ENCODE measurements at places on chromosomes 11 and 22.

GRCh38 chr22:20319041-20319744 lies 667 bp downstream of the DGCR6L start:
- no peak for DNase-seq

DNA sequence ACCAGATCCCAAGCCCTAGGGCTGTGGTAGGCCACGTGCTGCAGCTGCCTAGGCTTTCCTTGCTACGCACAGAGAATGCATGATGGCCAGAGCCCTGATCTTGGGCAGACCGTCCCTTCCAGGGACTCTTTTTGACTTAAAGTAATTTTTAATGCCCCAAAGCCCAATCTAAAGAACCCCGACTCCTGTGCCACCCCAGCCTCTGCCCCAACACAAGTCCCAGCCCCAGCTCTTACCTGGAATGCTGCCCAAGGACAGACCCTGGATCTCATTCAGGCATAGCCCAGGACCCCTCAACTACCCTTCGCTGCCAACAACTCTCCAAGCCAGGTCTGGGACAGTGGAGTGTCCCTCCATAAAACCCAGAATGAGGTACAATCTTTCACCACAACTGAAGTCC lies 211.7 kb upstream of the B3GAT1 start:
- no peak for DNase-seq

DNA sequence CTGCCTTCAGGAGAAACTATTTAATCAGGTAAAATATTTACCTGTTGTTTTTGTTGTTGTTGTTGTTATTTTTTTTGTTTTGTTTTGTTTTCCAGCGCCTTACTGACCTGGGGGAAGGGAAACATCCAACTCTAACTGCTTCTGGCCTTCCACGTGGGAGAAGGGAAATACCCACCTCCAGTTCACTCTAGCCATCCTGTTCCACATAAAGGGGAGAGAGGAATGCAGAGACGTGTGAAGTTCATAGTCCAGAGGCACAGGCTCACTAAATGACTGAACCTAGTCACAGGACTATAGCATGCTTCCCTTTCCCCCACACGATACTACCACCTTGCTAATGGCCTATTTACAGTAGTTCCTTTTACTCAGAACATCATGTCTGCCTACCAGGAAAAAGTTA lies 72.4 kb upstream of the VSTM5 start:
- no peak for DNase-seq

- DNase-seq: peak; percentile 8
These were observed 50.0 kb downstream of the C11orf58 start for GRCh38 chr11:16788141-16789062.

DNA sequence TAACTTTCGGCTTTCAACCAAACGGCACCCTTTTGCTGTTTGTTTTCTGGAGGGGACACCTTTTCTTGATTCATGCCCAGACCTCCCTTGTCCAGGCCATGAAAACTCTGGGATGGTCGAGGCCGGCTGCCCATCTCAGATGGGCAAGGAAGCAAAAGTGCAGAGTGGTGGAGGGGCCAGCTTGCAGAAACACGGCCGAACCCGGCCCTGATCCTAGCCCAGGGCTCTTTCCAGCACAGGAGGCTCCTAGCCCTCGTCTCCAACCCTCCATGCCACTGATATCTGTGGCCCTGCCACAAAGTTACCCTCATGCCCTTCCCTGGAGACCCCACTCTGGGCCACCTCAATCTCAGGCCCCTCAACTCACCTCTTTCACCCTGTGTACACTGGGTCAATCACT lies 18.9 kb upstream of the SLC22A12 start:
- no peak for DNase-seq

DNA sequence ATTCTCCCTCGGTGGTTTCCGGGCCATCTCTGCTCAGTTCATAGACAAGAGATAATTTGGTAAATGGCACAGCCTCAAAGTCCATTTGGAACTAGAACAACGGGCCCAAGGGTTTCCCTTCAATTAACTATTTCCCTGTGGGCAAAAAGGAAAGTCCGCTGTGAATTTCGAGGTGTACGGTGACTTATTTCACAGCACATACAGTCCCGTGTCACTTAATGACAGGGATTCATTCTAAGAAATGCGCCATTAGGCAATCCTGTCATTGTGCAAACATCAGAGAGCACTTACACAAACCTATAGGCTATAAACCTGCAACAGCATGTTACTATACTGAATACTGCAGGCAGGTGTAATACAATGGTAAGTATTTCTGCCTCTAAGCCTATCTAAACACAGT lies 551.6 kb downstream of the OPCML start:
- no peak for DNase-seq

DNA sequence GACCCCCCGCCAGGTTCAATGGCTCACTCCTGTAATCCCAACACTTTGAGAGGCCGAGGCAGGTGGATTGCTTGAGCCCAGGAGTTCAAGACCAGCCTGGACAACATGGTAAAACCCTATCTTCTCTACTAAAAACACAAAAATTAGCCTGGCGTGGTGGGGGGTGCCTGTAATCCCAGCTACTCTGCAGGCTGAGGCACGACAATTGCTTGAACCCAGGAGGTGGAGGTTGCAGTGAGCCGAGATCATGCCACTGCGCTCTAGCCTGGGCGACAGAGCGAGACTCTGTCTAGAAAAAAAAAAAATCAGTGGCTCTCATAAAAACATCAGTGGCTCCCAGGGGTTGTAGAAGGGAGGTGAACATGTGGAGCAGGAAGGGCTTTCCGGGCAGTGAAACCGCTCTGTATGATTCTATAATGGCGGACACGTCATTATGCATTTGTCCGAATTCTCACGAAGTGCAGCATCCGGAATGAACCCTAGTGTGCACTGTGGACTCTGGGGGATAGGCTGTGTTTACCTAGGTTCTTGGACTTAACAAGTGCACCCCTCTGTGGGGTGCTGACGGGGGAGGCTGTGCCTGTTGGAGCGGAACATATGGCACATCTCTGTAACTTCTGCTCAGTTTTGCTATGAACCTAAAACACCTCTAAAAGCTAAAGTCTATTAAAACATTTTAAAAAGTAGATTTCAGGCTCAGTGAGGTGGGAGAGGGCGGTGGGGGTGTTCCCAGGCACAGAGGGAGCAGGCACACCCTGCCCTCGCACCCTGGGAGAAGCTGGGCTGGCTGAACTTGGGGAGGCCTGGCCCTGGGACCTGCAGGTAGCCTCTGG lies 49.1 kb upstream of the SEPTIN5 start:
- DNase-seq: no peak

- DNase-seq: no peak
These were observed 3.0 kb upstream of the NRGN start for GRCh38 chr11:124736736-124737135.

- no peak for DNase-seq
These were observed 138.8 kb downstream of the AASDHPPT start for GRCh38 chr11:106216281-106216680.

DNA sequence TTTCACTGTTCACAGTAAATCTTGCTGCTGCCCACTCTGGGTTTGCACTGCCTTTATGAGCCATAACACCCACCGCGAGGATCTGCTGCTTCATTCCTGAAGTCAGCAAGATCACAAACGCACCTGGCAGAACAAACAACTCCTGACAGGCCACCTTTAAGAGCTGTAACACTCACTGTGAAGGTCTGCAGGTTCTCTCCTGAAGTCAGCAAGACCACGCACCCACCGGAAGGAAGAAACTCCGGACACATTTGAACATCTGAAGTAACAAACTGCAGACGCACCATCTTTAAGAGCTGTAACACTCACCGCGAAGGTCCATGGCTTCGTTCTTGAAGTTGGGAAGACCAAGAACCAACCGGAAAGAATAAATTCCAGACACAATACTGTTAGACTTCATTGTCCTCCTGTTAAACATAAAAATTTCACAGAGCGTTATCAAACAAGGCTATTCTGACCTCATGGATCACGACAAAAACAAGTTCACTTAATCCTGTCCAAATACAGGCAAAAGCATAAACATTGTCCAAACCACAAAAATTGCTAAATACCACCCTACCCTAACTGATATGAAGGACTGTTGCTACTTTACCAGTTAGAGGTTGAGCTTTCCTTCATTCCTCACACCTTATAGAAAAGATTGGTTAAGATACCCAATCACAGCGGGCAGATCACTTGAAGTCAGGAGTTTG lies 3.0 kb upstream of the CCDC117 start:
- DNase-seq: no peak

DNA sequence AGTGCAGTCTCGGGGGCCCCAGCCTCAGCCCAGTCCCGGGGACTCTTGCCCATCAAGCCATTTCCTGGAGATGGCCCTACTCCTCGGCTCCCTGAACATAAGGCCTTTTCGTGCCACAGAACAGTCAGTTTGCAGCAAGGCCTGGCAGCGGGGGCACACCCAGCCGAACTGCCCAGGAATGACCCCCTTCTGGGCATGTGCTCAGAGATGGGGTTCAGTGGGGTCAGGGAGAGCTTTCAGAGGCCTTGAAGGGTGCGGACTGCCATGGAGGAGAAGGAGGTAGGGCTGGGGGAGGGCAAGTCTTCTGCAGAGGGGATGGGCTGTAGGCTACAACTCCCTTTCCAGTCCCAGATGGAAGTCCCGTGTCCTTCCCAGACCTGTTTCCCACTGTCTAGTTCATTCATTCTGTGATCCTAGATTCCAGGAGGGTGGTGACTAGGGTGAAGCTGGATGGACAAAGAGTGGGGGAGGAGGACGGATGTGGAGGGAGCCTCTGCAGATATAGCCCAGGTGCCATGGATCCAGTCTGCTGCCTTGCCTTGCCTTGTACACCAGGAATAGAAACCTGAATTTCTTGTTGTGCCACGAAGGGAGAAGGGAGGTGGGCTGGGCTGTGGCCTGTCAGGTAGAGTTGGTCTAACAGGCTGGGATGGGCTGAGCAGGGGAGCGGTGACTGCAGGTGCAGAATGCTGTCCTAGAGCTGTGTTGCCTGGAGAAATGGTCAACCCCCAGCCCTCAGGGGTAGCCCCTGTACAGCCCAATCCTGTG lies 14.2 kb upstream of the OMP start:
- no peak for DNase-seq

DNA sequence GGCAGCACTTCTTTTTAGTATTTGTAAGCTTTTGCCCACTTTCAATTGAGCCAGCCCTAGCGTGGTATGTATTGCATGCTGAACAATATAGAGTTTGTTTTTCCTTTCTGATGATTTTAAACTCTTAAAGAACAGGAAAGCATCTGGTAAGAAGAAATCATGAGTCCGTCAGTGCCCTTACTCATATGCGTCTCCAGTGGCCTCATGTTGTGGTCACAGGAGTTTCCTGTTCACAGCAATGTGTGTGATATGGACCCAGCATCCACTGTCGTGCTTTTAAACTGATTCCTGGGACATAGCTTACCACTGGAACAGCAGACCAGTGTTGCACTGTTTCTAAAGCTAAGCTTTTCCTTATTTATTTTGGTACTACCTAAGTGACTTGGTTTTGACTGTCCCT lies 40.1 kb downstream of the BID start:
- no peak for DNase-seq

GRCh38 chr11:35711173-35711910 lies 48.8 kb downstream of the TRIM44 start:
- no peak for DNase-seq

DNA sequence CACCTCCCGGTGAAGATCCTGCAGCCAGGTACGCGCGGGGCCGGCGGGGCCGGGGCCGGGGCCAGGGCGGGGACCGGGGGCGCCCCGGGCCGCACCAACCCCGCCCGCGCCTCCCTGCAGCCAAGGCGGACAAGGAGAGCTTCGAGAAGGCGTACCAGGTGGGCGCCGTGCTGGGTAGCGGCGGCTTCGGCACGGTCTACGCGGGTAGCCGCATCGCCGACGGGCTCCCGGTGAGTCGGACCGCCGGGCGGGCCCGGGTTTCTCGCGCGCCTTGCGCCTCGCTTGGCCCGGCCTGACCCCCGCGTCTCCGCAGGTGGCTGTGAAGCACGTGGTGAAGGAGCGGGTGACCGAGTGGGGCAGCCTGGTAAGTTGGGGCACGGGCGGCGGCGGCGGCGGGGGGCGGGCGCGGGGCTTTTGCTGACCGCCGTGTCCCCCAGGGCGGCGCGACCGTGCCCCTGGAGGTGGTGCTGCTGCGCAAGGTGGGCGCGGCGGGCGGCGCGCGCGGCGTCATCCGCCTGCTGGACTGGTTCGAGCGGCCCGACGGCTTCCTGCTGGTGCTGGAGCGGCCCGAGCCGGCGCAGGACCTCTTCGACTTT lies 531 bp downstream of the PIM3 start:
- DNase-seq: no peak

- no peak for DNase-seq
These were observed 12.8 kb upstream of the CLPB start for GRCh38 chr11:72446929-72447769.

- DNase-seq: no peak
These were observed 237.6 kb upstream of the CCDC179 start for GRCh38 chr11:23097891-23098290.

DNA sequence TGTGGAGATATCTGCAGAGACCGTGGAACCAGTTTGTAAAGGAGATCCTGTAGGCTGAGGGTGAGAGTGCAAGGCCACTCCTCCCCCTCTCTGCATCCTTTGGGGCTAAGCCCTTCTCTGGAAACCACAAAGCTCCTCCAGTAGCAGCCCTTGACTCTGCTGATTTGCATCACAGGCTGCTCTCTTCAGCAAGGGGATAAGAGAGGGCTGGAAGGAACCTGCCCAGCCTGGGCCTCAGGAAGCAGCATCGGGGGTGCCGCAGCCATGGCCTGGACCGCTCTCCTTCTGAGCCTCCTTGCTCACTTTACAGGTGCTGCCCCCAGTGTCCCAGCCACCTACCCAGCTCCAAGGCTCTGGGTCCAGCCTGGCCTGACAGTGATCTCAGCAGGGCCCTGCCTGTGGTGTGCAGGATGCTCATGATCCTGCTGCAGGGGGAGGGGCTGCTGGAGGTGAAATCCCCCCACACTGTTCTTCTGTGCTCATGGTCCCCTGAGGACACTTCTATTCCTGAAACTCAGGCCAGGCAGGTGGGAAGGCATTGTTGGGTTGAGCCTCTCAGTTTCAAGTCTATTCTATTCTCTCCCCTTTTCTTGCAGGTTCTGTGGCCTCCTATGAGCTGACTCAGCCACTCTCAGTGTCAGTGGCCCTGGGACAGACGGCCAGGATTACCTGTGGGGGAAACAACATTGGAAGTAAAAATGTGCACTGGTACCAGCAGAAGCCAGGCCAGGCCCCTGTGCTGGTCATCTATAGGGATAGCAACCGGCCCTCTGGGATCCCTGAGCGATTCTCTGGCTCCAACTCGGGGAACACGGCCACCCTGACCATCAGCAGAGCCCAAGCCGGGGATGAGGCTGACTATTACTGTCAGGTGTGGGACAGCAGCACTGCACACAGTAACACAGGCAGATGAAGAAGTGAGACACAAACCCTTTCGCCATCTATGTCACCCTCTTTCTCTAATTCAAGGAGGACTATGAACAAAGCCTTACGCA lies 68.5 kb upstream of the IGLL5 start:
- no peak for DNase-seq

DNA sequence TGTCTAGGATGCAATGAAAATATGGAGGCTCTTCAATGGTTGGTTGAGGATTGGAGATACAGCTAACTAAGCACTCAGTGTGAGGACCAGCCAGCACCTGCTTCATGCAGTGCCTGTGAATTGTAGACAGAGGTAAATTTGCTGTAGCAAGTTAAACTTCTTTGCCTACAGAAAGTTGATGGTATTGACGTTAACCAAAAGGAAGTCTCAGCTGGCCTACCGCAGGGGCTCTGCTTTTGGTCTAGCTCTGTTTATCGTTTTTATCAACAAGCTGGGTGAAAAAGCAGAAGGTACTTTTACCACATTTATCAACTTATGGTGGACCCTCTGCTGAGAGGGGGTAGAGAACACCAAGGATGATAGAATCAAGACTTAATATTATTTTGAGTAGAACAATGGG lies 51.6 kb downstream of the GRAMD1B start:
- no peak for DNase-seq
